ENCODE measurements at places on chromosomes 13 and 19.

- no peak for DNase-seq
Observed at GRCh38 chr13:39405596-39406205, 197.3 kb downstream of the LHFPL6 start.

- DNase-seq: no peak
Observed at GRCh38 chr19:49820125-49820524, 2.0 kb downstream of the MED25 start.

GRCh38 chr13:22201375-22201925 is 530.6 kb downstream of the FGF9 start:
- no peak for DNase-seq

GRCh38 chr13:41213316-41213715 is 18.9 kb upstream of the KBTBD7 start:
- no peak for DNase-seq

GRCh38 chr19:42397263-42398166 is 7.4 kb upstream of the CNFN start:
- DNase-seq: no peak

GRCh38 chr19:53394522-53394973 is 401 bp upstream of the ZNF765 start:
- DNase-seq: no peak
